ENCODE measurements at places on chromosomes 11 and 22.

DNA sequence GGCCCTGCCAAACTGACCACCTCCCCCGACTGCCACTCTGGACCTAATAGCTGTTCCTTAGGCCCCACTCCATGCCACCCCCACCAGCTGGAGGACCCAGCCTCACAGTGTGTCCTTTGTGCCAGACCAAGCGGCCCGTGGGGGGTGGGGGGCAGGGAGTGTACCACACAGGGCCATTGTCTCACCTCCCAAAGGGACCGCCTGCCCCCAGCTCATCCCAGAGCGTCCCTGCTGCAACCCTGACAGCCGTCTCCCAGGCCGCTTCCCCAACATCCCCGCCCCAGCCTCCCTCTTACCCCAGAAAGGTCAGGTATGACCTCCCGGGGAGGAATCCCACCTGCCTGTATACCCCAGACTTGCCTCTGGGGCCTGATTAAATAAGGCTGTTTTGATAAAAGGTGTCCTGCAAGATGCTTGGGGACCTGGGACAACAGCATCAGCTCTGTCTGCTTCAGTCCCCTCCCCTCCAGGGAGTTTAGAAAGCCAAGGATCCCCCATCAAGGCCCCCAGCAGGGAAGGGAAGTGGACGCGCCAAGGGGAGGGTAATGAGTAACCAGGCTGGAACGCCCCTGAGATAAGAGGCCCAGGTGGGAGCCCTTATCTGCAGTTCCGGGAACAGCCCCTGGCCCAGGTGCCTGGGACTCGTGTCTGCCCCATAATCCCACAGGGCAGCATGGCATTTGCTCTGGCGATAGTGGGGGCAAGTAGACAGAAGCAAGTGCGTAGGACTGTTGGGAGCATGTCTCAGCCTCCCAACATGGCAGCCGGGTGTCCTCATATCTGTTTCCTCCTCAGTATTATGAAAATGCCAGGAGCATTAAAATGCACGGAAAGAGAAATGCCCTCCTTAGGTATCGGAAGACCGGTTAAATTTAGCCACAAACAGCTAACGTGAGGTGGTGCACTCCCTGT is 9.0 kb downstream of the CDC42EP1 start:
- no peak for DNase-seq

DNA sequence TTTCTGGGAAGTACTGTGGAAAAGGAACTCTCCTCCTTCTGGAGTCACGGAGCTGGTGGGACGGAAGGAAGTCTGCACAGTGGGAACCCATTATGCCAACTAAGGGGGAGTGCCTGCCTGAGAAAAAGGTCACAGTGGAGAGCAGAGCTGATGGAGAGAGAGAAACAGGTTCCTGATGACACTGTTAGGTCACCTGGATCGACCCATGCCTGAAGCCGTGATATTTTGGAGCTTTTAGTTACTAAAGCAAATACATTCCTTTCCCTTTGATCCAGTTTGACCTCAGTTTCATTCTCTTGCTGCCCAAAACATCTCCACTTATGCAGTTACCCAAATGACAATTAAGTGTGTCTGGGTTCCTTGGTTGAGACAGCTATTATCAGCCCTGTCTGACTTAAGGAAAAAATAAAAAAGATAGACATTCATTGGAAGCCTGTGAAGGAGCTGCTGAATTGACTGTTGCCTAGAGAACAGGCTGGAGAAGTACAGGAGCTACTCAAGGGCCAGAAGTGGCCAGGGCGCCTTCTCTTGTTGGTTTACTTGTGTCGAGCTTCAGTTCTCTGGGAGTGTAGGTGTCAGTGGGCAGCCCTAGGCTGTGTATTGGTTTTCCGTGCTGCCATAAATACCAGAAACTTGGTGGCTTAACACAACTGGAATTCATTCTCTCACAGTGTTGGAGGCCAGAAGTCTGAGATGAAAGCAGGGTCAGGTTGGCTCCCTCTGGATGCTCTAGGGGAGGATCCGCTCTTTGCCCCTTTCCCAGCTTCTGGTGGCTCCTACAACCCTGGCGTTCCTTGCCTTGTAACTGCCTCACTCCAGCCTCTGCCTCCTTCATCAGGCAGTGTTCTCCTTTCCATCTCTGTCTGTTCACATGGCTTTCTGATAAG is 13.6 kb downstream of the MRGPRD start:
- no peak for DNase-seq

DNA sequence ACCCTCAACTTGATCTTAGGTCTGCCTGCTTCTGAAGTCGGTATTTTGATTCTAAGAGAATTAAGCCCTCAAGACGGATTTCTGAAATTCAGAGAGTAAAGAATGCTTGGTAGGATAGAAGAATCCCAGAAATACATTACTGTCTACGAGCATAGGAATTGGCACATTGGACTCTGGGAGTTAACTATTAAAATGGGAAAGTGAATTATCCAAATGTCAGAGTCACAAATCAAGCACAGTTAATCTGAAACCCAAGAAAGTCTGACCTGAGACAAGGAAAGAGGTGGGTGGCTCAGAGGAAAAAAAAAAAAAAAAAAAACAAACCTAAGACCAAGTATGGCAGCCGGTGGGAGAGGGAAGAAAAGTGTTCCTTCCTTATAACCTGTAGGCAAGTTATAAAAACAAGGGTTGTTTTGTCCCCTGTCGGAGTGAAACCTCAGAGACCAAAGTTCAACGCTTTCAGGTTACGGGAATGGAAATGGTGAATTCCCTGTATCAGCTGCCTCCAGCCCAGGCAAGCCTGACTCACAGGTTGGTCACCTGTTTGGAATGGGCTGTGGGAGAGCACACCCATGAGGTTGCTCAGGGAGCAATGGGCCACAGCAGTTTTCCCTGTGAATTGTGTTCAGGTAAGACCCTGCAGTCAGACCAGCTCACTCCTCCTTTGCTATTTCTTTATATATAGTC is 139.0 kb downstream of the ETS1 start:
- no peak for DNase-seq

DNA sequence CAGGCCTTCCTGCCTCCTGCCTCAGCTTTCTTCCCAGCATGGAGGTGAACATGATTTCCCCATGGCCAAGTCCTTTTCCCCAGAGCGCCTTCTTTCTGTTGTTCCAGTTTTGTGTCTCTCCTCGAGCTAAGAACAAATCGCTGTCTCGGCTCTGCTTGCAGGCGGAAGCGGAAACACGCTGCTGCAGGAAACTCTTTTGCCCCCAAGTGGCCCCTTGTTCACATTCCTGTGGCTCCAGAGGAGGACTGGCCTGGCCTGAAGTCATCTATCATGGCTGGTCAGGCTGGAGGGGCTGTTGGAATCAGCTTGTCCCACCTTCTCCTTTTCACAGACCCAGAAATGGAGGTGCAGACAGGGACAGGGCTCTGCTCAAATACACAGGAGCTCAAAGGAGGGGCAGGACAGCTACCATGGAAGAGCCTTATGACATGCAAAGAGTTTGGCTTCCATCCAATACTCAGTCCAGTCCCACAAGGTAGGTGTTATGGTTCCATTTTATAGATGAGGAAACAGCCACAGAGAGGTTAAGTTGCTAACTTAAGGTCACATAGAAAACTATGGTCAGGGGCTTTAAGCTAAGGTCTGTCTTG is 182.2 kb upstream of the SYT13 start:
- DNase-seq: no peak
